Naive B cell (primary cell): ENCODE measurements at places on chromosomes 12 and 14. TPM values are rescaled to one million over a fixed set of nuclear protein-coding genes. Genes with fewer than 3 reads are reported as not detected.
A peak's percentile ranks its signal among the peaks of the same experiment; 100 is the strongest.

DNA sequence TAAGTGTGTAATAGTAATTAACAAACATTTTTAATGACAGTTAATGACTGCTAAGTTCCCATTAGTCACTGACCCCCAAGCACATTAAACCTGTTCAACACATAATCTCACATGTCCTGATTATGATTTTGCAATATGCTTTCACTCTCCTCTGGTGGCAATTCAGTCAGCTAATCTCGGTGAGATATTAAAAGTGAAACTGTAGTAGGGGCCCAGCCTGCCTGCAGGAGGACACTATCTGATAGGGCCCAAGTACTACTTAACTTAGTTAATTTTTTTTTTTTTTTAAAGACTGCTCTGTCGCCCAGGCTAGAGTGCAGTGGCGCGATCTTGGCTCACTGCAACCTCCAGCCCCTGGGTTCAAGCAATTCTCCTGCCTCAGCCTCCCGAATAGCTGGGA lies 48.8 kb downstream of the CIT start:
- no peak for DNase-seq

DNA sequence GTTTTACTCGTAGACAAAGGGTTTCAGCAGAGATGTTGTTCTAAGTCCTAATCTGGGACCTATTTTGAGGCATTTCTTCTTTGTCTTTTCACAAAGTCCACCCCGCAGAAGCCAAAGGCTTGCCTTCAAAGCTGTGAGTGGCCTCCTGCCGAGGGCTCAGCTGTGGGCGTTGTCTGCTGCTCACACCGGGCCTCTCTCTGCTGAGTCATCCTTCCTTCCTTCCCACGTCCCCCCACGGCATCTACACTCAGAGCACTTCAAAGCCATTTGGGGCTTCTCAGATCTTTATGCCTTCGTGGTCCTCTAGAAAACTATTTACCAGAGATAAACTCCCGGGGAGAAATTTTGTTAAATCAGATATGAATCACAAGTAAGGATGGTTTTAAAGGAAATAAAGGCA lies 115.9 kb upstream of the TMPO start:
- DNase-seq: no peak

The KRT73 gene
- polyA plus RNA-seq: not detected

GRCh38 chr12:75591628-75592027 lies 80.2 kb upstream of the KRR1 start:
- no peak for DNase-seq

GRCh38 chr12:70415987-70416386 lies 49.9 kb downstream of the KCNMB4 start:
- DNase-seq: no peak

The DPY19L2 gene
- polyA plus RNA-seq: 0.26 TPM

- no peak for DNase-seq
These were observed 83.9 kb downstream of the PIK3C2G start for GRCh38 chr12:18345021-18345735.

The ACSM4 gene
- polyA plus RNA-seq: not detected

The GNB3 gene
- polyA plus RNA-seq: not detected

- no peak for DNase-seq
These were observed 139.8 kb upstream of the SRRM4 start for GRCh38 chr12:118841588-118841987.

The MMP14 gene
- not detected for polyA plus RNA-seq

DNA sequence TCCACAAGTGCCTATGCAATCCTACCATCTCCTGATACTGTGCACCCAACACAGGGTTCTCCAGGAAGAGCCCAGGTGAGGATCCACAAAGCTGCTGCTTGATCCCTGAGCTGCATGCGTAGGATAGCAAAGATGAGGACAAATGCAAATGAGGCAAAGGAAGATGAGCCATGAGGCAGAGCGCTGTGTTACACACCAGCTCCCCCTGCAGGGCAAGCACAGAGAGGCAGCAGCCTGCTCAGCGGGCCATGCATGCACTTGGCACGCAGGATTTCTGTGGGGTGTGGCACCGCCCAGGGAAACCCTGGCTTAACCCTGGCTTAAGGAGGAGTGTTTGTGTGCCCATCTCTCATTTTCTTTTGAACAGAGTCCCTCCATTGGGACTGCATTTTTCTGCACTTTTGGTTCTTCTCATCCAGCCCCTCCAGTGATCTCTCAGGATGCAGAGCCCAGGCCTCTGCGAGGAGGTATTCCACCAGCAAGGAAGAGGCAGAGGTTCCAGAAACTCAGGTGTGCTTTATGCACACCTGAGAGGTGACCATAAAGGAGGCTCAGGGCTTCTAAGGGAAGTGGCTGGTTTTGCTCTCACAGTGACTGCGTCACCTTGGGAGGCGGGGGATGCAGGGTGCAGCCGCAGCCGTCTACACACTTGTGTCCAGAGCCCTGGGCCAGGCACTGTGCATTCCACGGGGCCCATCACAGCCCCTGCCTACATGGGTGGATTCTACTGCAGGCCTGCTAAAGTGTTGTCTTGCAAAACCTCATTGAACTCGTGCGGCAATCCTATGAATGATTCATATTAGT lies 973.3 kb upstream of the TMEM132C start:
- no peak for DNase-seq

The TAS2R10 gene
- polyA plus RNA-seq: not detected

GRCh38 chr14:94663538-94663937 lies 51.3 kb downstream of the SERPINA3 start:
- no peak for DNase-seq

The ALDH1L2 gene
- not detected for polyA plus RNA-seq

DNA sequence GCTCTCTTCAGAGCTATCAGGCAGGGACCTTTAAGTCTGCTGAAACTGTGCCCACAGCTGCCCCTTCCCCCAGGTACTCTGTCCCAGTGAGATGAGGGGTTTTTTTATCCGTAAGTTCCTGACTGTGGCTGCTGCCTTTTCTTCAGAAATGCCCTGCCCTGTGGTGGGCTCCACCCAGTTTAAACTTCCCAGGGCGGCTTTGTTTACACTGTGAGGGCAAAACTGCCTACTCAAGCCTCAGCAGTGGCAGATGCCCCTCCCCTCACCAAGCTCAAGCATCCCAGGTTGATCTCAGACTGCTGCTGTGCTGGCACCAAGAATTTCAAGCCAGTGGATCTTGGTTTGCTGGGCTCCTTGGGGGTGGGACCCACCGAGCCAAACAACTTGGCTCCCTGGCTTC lies 46.9 kb upstream of the SLC16A7 start:
- no peak for DNase-seq

The MANSC4 gene
- not detected for polyA plus RNA-seq

GRCh38 chr14:72731252-72732020 lies 162.5 kb downstream of the DPF3 start:
- no peak for DNase-seq

DNA sequence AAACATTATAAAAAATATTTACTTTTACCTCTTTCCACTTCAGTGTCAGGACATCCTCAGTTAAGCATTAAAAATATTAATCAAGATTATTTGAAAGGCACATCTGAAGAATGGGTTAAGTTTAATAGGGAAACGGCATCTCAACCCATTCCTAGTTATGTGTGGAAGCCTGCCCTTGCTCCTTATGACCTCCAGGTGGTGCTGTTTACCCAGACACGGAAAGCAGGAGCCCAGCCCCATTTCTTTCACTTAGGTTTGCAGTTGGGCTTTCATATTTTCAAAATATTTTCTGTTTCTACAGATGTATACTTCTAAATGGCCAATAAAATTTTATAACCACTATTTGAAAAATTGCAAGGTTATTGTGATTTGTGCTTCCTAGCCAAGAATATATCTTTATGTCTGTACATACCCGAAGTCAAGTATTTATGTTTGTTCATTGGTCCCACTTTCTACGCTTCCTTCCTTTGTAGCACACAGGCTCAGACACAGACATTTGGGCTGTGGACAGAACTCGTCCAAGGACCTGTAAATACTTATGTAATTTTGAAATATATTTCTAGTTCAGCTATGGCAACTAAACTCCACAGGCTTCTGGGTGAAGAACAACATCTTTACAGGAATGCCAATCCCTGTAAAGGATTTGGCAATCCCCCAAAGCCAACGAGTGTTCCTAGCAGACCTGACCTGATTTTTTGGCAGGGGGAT lies 247.1 kb downstream of the AKAP6 start:
- peak; percentile 15 for DNase-seq

- DNase-seq: no peak
These were observed 4.2 kb upstream of the FGF6 start for GRCh38 chr12:4449851-4450221.

The HOXC5 gene
- not detected for polyA plus RNA-seq

DNA sequence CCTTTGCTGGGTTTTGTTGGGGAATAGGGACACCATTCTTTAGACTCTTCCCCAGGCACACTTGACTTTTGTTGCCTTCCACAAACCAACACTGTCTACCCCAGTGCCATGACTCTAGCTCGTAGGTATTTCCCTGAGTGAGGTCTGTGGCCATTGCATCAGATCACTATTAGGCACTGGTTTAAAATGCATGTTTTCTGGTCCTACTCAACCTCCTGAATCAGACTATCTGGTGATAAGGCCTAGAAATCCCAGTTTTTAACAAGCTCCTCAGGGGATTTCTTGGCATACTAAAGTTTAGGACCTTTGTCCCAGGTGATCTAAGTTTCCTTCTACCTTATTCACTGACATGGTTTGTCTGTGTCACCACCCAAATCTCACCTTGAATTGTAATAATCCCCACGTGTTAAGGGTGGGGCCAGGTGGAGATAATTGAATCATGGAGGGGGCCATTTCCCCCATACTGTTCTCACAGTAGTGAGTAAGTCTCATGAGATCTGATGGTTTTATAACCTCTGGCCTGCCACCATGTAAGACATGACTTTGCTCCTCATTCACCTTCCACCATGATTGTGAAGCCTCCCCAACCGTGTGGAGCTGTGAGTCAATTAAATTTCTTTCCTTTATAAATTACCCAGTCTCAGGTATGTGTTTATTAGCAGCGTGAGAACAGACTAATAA lies 87.8 kb upstream of the PSMC1 start:
- DNase-seq: no peak

- DNase-seq: no peak
These were observed 151.8 kb upstream of the HMGA2 start for GRCh38 chr12:65672441-65672840.

The MYL6 gene
- 1,680 TPM for polyA plus RNA-seq

- DNase-seq: no peak
These were observed 30.8 kb downstream of the CAND1 start for GRCh38 chr12:67299926-67300325.

DNA sequence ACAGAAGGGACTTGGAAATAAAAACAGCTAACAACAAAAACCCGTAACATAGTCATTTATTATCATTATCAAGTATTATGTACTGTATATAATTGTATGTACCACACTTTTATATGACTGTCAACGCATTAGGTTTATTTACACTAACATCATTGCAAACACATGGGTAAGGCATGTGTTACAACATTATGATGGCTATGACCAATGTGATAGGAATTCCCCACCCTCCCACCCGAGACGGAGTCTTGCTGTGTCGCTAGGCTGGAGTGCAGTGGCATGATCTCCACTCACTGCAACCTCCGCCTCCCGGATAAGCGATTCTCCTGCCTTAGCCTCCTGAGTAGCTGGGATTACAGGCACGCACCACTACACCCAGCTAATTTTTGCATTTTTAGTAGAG lies 82.6 kb downstream of the ERC1 start:
- DNase-seq: no peak

DNA sequence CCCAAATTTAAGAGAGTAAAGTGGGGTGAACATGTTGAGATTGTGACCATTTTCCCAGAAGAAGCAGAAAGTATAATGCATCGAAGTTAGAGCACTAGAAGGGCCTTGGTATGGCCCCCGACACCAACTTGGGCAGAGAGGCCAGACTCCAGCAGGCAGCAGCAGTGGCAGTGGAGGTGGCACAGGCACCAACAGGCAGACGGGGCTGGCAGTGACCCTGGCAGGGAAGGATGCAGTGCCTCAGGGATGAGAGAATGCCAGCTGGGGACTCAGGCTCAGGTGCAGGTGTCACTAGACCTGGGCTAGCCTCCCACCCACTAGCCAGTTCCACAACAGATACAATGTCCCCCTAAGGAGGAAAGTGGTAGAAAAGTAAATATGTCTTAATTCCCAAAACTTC lies 27.7 kb upstream of the AMIGO2 start:
- DNase-seq: no peak

The IL23A gene
- 8.0 TPM for polyA plus RNA-seq

The NAV3 gene
- not detected for polyA plus RNA-seq

- no peak for DNase-seq
These were observed 64.5 kb upstream of the MANSC4 start for GRCh38 chr12:27844366-27845090.

GRCh38 chr12:113477171-113477841 lies 5.6 kb upstream of the LHX5 start:
- DNase-seq: no peak

DNA sequence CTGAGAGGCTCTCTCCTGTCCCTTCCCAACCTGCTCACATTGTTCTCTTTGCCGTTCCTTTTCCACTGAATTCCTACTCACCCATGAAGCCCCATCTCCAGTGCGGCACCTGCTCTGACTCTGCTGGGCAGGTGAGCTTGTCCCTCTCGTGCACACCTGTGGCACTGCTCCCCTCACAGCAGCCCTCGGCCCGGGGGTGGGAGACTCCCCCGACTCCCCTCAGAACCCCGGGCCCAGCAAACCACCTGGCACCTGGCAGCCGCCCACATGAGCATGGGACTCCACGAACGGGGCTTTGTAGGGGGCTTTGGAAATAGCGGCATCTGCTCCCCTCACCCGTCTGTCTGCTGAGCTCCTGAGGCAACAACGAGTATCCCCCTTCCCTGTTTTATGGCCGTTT lies 162.4 kb upstream of the PRMT8 start:
- no peak for DNase-seq

The NCAPD2 gene
- 16.8 TPM for polyA plus RNA-seq

The ZC3H14 gene
- polyA plus RNA-seq: 42.8 TPM

DNA sequence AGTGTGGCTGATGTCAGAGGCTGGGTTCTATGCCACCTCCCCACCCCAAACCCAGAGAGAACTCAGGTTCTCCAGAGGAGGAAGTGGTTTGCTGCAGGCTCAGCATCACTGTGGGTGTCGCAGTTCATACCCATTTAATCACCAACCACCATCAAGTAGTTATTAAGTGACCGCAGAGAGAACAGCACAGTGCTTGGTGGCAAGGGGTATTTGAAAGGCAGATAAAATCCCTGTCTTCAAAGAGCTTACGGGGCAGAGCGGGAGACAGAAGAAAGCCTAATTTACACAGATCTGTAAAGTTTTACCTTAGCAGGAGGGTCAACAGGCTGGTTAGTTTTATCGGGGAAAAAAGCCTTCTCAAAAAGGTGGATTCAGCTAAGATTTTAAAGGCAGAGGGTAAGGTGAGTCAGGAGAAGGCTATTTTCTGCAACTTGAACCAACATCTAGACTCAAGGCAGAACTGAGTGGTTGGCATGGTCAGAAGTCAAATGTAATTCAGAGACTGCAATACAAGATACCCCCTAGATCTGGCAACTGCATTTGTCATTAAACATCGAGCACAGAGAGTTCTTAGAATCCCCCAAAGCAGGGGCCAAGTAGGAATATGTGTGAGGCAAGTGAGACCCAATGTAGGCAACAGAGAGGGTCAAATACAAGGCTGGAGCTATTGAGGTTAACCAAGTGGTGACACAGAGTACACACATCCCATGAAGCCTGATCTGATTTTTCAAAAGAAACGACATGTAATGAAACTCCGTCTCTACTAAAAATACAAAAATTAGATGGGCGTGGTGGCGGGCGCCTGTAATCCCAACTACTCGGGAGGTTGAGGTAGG lies 13.2 kb downstream of the PXN start:
- peak; percentile 80 for DNase-seq

The KRT82 gene
- polyA plus RNA-seq: not detected
